ENCODE measurements at places on chromosomes 16 and 17. TPM values are rescaled to one million over a fixed set of nuclear protein-coding genes. Genes with fewer than 3 reads are reported as not detected.

The MSI2 gene
- 111 TPM for polyA plus RNA-seq

The CNTROB gene
- 52.5 TPM for polyA plus RNA-seq

The RSKR gene
- polyA plus RNA-seq = 14.7 TPM

The KRT20 gene
- polyA plus RNA-seq = 0.19 TPM

The GRB7 gene
- polyA plus RNA-seq = 36.9 TPM

The HCFC1R1 gene
- polyA plus RNA-seq = 59.0 TPM

The LITAFD gene
- not detected for polyA plus RNA-seq

Data from renal cortex interstitium (tissue), 15 donors.